Activated gamma-delta T cell treated with anti-CD3 and anti-CD28 coated beads, Interleukin-2, amount 50 U/mL, for 16 hours (primary cell): ENCODE measurements at places on chromosomes 13 and 19.
A peak's percentile ranks its signal among the peaks of the same experiment; 100 is the strongest.

GRCh38 chr13:76148374-76148773 is 512.2 kb downstream of the LMO7 start:
- DNase-seq, result no peak

DNA sequence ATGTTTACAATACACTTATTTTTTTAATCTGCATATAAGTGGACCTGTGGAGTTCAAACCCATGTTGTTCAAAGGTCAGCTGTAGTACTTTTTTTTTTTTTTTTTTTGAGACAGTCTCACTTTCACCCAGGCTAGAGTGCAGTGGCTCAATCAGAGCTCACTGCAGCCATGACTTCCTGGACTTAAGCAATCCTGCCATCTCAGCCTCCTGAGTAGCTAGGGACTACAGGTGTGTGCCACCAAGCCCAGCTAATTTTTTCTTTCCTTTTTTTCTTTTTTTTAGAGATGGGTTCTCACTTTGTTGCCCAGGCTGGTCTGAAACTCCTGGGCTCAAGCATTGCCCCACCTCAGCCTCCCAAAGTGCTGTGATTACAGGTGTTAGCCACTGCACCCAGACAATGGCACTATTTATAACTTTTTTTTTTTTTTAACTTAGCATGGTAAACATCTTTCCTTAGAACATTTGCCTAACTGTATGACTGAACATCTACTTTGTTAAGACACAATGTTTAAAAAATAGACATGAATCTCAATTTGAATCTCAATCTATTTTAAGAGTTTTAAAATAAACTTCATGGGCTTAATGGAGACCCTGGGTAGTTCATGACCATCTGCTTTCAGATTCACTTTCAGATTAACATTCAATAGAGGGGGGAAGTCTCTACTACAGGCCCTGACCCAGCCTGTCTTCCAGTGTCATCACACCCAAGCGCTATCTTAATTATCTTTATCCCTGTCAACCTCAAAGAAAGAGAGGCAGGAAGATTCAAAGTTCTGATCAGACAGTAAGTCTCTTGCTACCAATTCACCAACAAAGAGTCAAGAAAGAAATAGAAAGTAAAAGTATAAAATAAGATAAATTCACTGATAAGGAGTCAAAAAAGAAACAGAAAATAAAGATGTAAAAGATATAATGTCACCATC is 97.7 kb upstream of the DOCK9 start:
- no peak for DNase-seq

GRCh38 chr13:66154976-66155375 is 1075.2 kb downstream of the PCDH9 start:
- no peak for DNase-seq

DNA sequence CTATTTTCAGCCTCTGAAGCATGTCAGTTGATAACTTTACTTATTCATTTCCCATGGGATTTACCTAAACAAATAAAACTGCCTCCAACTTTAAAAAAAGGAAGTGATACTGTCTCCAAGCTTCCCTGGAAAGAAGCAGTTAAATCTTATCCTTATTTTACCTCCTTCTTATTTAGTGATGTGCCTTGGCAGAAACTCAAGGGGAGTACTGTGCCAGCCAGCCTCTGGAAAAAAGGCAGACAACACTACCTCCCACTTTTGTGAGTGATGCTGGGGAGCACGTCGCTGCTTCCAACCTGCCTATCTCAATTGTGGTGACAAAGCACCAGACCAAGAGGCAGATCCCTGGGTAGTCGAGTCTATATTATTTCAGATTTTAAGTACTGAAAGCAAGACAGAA is 765.6 kb downstream of the DIAPH3 start:
- no peak for DNase-seq

DNA sequence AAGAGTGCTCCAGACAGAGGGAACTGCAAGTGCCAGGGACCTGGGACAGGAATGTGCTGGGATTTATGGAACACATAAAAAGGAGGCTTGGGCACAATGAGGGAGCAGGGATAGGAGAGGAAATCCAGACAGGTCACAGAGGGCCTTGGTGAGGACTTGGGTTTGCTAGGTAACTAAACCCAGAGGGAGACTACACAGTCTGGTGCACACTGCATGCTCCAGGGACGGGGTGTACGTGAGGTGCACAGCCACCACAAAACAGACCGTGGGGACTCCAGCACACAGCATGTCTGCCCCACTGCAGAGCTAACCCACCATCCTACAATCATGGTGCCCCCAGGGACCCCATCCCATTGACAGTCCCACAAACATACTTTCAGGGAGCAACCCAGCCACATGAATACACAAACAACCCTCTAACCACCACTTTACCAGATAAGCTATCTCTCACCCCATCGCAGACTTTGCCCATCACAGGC is 5.5 kb upstream of the ZFP36 start:
- no peak for DNase-seq

- DNase-seq, result no peak
Observed at GRCh38 chr19:51615991-51616390, 14.2 kb downstream of the SIGLEC5 start.

DNA sequence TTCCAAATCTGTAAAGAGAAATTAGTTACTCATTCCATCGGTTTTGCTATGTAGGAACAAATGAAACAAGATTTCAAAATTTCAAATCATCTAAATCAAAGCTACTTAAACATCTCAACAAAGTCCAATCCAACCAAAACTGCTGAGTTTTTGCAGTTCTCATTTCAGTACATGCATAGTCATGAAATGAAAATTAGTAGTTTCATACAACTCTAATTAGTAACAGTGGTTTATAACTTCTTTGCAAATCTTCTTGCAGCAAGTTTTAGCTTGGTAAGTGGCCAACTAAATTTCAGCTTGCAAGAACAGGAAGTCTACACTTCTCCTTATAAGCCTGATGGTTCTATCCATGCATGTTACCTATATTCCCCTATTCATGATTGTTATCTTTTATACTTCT is 75.6 kb downstream of the SPRY2 start:
- no peak for DNase-seq

DNA sequence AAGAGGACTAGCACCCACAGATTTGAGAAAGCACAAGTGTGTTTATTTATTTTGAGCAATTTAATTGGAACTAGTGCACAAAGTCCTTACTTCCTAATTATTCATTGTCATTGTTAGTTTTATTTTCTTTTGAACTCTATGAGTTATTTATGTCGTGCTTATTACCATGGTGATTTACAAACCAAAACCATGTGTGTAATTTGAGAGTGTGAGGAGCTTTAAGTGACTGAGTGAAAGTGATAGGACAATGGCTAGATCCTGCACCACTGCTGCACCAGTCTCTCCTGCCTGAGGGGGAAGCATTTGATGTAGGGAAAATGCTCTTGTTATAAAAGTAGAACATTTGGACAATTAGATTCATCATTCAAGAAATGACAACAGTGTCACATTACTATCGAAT is 172.3 kb upstream of the KLF12 start:
- DNase-seq, result no peak

- DNase-seq, result no peak
Observed at GRCh38 chr19:32566246-32566830, 14.7 kb upstream of the PDCD5 start.

DNA sequence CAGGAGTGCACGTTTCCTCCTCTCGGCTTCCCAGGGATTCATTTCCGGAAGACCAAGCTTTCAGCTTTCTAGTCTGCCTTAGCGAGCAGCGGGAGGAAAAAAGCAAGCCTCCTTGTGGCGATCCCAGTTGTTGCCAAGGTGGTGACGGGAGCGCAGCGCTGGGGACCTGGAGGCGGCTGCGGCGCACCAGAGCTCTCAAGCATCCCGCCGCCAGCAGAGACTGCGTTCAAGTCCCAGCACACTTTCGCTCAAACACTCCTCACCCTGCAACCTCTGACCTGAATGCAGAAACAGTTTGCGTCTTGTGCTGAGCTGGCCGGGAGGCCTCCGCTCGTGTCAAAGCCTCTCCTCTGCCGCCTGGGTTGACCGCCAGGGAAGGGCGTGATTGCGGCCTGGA is 4.9 kb downstream of the GSX1 start:
- no peak for DNase-seq

DNA sequence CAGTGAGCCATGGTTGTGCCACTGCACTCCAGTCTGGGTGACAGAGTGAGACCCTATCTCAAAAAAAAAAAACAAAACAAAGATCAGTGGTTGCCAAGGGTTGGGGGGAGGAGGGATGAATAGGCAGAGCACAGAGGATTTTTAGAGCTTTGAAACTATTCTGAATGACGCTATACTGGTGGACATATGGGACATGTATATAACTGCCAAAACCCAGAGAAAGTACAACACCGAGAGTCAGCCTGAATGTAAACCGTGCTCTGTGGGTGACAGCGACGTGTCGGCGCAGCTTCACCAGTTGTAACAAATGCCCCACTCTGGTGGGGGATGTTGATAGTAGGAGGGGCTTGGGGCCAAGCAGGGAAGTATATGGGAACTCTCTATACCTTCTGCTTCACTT is 32.9 kb downstream of the ZIC5 start:
- DNase-seq, result no peak

DNA sequence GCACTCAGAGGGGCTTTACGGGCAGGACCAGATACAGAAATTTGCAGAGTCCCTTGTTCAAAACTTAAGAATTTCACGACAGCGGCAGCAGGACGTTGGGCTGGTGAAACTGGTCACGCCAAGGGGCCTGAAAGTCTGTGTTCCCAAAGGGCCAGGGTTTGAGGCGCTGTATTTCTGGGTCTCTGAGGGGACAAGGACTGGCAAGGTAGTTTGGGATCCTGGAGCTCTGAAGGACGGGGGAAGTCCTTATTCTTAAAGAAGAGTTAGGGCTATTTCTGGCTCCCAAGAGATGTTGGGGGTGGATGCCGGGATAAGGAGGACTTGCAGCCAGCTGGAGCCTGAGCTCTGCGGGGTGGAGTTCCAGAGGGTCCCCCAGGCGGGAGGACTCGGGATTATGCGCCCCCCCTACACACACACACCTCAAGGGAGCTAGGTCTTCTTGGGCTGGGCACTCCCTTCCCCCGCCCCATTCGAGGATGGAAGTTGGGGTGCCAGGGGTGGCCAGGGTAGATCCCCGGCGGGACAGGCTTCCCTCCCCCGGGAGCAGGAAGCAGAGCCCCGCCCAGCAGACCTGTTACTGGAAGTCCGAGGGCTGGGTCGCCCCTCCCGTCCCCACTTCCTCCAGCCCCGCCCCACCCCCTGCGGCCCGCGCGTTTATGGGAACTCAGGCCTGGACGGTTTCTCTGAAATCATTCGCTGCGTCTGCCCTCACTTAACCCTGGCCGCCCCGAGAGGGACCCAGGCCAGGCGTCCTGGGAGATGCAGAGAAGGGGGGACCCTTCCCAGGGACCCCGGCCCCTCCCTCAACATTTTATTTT is 5.6 kb downstream of the BCL3 start:
- peak; percentile 54 for DNase-seq

GRCh38 chr13:47258384-47258783 is 361.5 kb upstream of the HTR2A start:
- no peak for DNase-seq

DNA sequence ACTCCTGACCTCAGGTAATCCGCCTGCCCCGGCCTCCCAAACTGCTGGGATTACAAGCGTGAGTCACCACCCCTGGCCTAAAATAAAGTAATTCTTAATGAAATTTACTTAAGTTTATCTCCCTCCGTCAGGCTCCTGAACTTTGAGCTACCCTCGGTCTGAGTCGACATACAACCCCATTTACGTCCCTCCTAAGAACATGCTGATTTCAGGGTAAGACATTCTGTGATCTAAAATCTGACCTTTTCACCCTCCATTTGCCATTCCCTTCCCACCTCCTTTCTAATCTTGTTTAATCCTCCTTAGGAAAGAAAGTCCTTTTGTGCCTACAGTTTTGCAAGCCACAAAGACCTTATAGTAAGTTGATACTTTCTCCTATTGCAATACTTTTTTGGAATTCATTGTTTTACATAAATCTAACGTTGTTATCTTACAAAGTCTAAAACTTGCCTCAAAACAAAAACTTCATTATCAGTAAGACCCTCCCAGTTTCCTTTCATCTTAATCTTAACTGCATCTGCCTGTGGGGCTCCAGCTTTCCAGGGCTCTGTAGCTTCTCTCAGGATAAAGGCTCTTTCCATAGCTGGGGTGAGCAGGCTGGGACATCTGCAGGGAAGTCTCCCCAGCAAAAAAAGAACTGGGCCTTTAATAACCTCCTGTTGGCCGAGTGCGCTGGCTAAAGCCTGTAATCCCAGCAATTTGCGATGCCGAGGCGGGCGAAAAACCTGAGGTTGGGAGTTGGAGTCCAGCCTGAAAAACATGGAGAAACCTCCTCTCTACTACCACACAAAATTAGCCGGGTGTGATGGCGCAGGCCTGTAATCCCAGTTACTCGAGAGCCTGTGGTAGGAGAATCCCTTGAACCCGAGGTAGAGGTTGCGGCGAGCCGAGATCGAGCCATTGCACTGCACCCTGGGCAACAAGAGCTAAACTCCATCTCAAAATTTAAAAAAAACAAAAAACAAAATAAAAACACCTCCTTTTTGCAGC is 143.1 kb downstream of the ZNF737 start:
- DNase-seq, result no peak

DNA sequence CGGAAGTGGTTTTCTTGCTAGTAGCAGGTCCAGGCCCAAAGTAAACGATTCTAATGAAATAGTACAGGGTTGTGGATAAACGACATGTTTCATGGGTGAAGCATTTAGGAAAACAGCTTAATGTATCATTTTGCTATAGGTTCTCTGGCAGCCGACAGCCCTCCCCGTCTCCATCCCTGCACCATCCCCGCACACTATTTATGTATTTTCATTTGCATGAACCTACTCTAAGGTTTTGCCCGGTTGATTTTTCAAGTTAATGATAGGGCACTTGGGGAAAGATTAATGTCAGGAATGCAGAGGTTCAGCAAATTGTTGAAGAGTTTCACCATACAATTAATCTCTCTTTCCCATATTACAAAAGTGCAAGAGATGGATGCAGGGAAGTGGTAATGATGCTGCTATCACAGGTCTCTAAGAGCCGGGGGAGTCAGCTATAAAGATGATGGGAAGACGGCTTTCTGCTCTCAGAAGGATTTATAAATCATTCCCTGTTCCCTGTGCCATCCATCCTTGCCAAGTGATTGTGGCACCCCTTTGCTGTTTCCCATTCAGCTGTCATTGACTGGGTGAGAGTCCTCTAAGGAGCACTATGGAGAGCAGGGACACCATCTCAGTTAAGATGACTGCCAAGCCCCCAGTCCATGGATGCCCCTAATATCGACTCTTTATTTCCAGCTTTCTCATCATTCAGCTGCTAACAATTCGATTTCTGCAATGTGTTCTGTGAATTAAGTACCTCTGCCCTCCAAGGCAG is 186.3 kb downstream of the IRS2 start:
- DNase-seq, result no peak

GRCh38 chr13:93744886-93745285 is 518.3 kb downstream of the GPC6 start:
- DNase-seq, result no peak

- DNase-seq, result no peak
Observed at GRCh38 chr19:53518716-53519115, 19.2 kb upstream of the ZNF331 start.

GRCh38 chr19:55882626-55883025 is 46.3 kb downstream of the NLRP4 start:
- no peak for DNase-seq

GRCh38 chr13:35767256-35767976 is 290.9 kb upstream of the MAB21L1 start:
- DNase-seq, result no peak

GRCh38 chr13:110237875-110238817 is 68.8 kb downstream of the COL4A1 start:
- DNase-seq, result no peak

- DNase-seq, result no peak
Observed at GRCh38 chr13:41775251-41775650, 185.7 kb downstream of the VWA8 start.

- no peak for DNase-seq
Observed at GRCh38 chr19:1062387-1063029, 4.5 kb upstream of the ARHGAP45 start.
